Stimulated activated CD8-positive, alpha-beta memory T cell treated with anti-CD3 and anti-CD28 coated beads, Interleukin-4, amount 100 ng/mL, for 24 hours (primary cell): ENCODE measurements at places on chromosomes 3 and 15.

DNA sequence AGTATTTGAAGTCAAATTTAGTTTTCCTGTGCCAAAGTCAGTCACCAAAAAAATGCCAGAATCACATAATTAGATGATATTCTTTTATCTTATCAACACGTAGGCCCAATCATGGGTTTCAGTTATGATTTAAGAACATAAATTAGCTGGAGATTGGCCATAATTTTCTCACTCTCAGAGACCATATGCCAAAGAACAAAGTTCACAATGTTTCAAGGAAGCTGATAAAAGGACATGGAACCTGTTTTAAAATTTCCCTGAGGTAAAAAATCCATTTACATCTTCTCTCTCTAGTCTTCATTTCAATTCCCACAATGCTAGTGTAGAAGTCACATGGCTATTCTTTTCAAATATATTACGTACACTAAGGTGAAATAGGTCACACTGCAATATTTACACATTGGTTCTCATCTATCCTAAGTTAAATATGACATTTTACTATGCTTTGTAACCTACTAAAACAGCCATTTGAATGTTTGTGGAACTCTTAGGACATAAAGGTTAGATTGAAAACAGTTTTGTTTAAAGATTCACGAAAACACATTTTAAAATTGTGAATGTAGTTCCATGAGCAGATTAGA lies 42.7 kb upstream of the DCUN1D1 start:
- DNase-seq: no peak

DNA sequence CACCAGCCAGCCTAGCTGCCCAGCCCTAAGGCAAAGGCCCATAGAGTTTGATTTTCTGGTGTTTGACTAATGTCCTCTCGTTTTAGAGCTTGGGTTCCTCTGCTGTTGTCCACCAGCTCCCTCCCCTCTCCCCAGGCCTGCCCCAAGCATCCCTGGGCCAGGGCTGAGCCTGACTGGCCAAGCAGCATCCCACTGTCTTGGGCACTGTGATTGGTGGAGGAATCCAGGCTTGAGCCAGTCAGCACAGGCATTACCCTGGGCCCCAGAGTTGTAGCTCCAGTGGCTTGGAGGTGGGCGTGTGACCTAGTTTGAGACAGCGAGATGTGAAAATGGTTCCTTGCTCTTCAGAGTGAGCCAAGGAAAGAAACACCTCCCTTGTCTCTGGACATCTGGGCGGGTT lies 155.3 kb upstream of the MEF2A start:
- no peak for DNase-seq

GRCh38 chr15:45205192-45205591 lies 17.4 kb upstream of the SHF start:
- DNase-seq: peak; percentile 34

- no peak for DNase-seq
Measured at GRCh38 chr15:53378096-53378800, 381.2 kb downstream of the WDR72 start.

DNA sequence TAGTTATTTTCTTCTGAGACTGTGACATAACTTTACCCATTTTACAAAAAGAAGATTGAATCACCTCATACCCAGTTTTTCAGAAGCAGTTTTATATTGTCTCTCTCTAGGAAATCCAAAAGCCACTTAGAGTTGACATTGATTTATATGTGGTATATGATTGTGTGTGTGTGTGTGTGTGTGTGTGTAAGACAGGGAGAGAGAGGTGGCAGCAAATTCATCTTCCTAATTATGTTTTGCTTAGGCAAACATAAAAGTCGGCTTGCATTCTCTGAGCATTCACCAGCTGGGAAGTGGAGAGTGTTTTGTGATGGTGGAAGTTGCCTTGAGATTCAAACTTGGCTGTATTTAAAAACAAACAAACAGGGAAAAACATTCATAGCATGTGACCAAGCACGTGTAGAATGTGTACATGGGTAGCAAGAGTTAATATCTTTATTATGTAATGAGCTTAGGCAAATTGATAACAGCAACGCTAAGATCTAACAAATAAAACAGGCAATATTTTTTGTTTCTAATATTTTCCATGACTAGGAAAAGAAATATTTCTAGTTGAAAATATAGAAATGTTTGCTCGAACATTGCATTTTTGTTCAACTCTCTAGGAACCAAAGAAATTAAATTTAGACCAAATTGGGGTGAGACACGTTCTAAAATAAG lies 64.4 kb upstream of the IGF1R start:
- DNase-seq: no peak

GRCh38 chr3:87053553-87053952 lies 62.6 kb upstream of the VGLL3 start:
- DNase-seq: no peak

DNA sequence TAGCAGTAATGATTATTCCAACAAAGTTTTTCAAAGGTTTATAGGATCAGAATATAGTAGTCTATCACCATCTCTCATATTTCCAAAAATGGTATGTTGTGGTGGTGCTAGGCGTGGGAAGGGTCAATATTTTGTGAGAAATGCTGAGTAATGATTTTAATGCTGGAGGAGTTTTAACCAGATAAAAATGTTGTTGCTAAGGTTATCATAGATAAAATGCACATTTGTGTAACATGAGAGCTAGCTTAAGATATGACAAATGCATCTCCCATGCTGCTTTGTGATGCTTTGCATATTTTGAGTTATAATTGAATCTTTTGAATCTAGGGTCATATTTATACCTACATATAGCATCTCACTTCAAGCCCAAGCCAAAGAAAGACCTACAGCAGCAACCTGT lies 103.9 kb upstream of the ROBO1 start:
- DNase-seq: no peak

DNA sequence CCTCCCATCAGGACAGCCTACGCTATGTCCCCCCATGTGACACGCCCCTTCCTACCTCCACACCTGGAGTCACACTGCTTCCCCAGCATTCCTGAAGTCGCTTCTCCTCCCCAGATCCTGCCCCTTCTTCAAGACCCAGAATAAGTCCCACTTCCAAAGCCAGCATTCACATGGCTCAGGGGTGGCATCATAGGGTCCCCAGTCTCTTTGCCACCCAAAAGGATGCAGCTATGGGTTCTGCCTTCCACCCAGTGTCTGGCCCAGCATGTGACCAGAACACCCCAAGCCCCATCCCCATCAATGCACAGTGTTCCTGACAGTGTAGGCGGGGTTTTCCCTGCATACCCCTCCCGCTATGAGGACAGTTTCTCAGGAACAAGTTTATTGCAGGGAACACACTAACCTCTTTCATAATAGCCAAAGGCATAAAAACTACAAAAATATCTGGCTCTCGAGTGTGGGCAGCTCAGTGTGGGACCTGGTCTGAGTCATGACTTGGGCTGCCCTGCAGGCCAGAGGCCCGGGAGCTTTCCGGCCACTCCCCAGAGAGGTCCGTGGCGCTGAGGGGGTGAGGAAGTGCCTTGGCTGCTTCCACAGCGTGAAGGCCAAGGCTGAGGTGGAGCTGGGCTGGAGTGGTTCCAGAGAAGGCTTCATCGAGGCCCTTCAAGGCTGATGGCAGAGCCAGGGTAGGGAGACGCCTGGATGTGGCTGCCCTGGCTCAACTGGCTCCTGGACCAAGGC lies 5.8 kb downstream of the ISLR start:
- DNase-seq: no peak

DNA sequence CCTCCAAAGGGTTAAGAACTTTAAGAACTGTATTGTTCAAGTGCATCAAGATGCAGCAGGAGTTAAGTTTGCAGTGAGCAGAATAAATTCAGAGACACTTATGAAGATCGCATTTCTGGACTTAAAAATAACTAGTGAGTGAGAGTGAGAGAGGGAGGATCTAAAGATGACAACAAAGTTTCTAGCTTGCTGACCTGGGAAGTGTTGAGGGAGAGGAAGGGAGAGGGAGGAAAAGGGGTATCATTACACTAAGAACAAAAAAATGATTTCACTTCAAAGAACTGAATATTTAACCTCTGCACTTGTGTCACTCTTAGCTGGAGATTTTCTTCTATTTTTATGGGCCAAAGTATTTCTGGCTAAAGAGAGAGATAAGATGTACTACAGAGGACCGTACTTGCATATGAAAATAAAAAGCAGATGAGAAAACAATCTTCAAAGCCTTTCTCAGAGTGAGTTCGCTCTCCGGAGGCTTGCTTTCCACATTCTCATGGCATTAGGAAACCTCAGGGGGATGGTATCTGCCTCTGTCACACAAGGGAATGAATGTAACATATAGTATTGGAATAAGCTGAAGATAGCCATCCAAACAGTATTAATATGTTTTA lies 91.4 kb upstream of the TJP1 start:
- DNase-seq: no peak

DNA sequence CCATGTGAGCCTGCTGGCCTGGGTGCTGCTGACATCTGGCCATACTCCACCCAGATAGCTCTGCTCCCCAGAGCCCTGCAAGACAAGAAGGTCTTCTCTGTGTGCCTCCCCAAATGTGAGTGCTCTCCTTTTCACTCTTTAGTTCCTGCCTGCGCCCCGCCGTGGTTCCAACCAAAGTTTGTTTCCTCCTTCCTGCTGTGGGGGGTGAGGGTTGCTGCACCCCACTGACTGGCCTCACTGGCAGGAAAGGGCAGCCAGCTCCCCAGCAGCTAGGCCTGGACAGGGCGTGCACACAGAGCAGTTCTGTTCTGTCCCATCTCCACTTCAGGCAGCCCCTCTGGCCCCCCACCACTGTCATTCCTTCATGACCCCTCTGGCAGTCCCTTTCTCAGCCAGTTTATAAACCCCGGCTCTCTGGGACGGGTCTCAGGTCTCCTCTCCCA lies 5.4 kb upstream of the CCDC174 start:
- no peak for DNase-seq

GRCh38 chr3:142501004-142501926 lies 53.4 kb upstream of the XRN1 start:
- no peak for DNase-seq

- no peak for DNase-seq
Measured at GRCh38 chr15:51709031-51709430, 27.7 kb downstream of the SCG3 start.

DNA sequence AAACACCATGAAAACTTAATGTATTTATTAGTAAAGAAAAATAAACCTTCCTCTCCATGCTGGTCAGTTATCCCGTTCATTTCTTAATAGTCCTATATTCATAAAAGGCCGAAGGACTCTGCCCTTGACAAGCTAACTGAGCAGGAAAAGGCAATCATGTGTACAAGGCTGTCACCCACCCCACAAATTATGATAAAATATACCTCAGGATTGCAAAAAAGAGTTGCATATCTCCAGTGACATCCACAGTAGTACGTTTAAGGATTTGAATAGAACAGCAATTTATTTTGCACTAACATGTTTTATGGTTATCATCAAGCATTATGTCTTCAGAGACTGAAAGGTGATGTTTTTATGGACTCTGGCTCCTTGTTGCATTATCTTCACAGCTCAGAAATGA lies 157.6 kb downstream of the FOXB1 start:
- no peak for DNase-seq

GRCh38 chr3:134680796-134681521 lies 30.1 kb upstream of the KY start:
- no peak for DNase-seq

GRCh38 chr3:114727373-114727772 lies 419.7 kb downstream of the ZBTB20 start:
- no peak for DNase-seq

GRCh38 chr3:124298301-124298700 lies 306.4 kb upstream of the ROPN1 start:
- DNase-seq: no peak

- no peak for DNase-seq
Measured at GRCh38 chr15:94631608-94632007, 400.2 kb downstream of the MCTP2 start.

DNA sequence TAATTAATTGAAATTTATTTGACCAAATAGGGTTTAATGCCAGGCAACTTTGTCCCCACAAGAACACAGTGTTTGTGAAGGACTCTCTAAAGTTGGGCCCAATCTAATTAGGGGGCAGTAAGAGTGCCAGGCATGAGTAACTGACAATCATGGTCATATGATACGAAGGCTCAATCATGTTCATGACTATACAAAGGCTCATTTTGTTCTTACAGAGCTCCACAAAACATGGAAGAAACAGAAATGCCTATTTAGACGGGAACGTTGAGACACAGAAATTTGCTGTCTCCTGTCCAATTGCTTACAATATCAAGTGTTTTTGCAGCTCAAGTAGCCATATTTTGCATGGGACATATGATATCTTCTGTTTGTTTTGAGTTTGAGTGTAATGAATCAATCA lies 391.1 kb downstream of the SI start:
- DNase-seq: no peak

DNA sequence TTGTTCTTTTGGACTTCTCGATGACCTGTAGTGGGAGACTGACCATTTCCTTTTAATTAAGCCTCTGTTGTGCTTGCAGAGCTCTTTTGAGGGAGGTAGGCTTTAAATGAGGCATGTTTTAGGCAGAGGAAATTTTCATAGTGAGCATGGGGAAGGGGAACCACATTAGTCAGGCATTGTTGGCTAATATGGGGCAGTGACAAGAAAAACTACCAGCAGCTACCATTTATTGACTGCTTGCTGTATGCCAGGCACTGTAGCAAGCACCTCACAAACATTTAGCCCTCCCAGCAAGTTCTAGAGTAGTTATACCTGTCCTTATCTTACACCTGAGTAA lies 10.9 kb downstream of the ATG7 start:
- DNase-seq: no peak

- DNase-seq: no peak
Measured at GRCh38 chr15:72475674-72476073, 1.5 kb downstream of the ARIH1 start.

GRCh38 chr3:153173758-153174516 lies 11.9 kb downstream of the RAP2B start:
- no peak for DNase-seq

DNA sequence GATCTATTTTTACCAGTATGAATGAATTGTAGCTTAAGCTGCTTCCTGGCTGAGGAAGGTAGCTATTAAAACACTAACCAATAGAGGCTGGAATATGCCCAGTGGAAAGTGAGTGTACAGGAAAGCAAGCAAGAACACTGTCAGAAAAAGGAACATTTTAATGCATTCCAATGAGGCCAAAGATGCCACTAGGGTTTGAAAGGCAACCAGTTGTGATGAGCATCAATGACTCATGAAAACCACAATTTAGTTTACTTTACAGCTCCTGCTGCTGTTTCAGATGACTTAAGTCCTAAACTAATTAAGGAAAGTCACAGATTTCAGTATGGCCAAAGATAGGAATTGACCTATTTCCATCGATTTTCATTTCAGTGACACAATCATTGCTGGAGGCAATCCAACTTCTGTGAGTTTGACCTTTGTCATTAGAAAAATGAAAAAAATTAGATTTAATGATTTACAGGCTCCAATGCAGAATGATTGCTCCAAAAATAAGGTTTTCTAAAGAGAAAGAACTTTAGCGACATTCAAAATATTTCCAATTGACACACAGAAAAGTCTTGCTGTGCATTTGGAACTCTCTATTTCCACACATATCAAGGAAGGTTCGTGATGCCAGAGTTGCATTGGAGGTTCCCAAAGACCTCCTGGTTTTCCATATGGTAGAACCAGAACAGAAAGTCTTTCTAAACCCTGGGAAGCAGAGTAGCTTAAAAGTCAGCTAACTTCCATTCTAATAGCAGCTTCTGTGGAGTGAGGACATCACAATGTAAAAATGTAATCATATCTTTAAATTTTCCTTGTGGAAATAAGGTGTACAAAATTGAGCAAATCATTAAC lies 103.0 kb downstream of the SUCNR1 start:
- no peak for DNase-seq
